Fibroblast of skin of right quadriceps (primary cell): ENCODE measurements at places on chromosomes 7 and 10.

DNA sequence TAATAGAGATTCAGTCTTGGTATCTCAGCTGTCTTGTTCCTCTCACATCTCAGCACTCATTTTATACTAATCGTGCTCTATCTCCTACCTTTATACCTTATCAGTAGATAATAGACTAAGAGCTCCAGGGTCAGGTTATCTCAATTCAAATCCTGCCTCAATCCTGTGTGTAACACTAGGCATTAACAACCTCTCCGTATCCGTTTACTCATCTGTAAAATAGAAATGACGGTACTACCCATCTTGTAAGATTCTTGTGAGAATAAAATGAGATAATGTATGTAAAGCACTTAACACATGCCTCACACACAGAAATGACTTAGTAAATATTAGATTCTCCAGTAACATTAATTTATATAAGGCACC is 622 bp upstream of the P4HA1 start:
- no peak for DNase-seq

DNA sequence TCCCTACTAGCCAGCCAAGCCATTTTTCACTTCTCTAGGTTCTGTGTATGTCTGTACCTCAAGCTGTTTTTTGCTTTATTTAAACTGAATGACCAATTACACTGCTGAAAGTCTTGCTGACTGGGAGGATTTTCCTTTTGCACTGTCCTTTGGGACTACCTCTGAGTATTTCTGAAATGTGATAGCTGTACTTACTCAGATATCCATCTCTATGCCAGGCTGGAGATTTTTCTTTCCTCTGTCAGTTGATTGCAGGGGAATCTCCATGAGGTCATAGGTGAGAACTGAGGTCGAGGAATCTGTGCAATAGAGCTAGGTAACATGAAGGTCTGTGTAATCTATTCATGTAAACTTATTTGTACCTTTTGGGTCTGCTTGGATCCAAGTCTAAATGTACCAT is 38.9 kb upstream of the ANKRD1 start:
- no peak for DNase-seq

DNA sequence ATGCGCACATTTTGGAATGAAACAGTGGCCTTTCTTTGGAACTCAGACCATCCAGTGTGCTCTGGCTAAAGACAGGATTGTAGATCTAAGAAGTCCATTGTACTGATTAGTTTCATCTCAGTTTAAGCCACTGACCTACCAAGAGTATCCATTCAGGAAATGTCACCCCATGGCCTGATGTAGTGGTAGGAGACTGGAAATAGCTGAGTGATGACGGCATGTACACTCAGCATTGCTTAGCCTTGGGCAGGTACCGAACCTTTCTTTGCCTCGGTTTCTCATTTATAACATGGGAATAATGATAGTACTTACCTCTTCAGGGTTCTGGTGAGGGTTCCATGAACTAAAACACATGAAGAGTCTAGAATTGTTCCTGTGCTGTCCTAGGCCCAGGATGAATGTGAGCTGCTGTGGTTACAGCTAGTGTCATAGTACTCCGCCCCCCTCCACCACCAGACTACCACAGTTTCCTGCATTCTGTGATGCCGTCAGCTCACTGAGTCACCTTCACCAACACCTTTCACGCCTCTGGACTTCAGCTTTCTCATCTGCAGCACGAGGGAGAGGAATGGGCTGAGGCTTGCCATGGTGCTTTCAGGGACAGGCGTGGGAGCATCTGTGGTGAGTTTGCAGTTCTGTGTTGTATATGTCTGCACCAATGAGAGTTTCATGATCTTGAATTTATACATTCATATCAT is 484.0 kb upstream of the GALNT17 start:
- peak; percentile 76 for DNase-seq

GRCh38 chr7:44112231-44112996 is 8.3 kb downstream of the AEBP1 start:
- no peak for DNase-seq

GRCh38 chr10:74921744-74922143 is 95.3 kb downstream of the KAT6B start:
- peak; percentile 37 for DNase-seq

- DNase-seq = no peak
Observed at GRCh38 chr7:2374830-2375728, 20.5 kb downstream of the EIF3B start.

DNA sequence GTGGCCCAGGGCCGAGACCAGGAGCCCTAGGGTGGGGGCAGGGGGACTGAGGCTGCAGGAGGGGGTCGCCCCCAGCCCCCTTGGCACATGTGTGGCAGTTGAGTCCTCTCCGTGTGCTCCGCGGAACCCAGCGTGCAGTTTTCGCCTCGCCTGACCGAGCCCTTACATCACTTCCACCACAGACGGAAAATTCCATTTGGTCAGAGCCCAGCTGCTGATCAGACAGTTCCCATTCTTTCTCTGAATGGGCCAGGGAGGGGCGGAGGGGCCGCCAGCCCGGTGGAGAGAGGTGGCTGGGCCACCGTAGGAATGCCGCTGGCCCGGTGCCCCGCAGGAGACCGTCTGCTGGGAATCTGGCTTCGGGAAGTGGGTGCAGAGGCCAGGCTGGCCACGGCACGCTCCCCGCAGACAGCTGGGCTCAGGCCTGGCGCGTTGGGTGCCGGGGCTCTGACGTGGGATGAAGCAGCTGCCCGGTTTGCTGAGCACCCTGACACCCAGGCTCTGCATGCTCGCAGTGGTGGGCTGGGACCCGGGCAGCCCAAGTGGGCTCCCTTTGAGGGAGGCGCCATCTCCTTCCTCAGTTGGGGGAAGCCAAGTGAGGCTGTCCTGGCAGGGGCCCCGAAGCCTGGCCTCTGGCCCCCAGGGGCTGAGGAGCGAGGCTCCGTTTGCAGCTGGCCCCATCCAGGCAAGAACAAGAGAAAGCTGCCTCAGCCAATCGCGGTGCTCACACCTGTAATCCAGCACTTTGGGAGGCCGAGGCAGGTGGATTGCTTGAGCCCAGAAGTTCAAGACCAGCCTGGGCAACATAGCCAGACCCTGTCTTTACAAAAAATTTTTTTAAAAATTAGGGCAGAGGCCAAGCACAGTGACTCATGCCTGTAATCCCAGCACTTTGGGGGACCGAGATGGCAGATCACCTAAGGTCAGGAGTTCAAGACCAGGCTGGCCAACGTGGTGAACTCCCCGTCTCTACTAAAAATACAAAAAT is 9.9 kb downstream of the TTYH3 start:
- DNase-seq = peak; percentile 91

DNA sequence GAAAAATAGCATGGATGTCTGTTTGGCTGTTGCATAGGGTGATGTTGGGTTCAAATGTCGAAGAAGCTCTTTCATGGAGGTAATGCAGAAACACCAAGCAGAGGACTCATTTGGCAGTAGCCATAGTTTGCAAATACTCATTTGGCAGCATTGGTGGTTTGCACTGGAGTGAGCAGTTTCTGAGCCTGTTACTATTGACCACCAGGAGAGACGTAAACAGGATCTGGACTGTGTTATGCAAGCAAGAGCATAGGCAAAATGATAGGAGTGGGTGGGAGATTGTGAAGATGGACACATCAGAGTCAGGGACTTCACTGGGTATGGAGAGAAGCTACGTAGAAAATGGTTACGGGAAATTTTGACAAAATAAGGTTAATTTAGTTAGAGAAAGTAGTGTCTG is 22.9 kb upstream of the A1CF start:
- DNase-seq = no peak

- DNase-seq = no peak
Observed at GRCh38 chr7:150996376-150997074, 5.7 kb downstream of the NOS3 start.

- DNase-seq = peak; percentile 98
Observed at GRCh38 chr10:67602268-67602950, 93.6 kb downstream of the CTNNA3 start.

DNA sequence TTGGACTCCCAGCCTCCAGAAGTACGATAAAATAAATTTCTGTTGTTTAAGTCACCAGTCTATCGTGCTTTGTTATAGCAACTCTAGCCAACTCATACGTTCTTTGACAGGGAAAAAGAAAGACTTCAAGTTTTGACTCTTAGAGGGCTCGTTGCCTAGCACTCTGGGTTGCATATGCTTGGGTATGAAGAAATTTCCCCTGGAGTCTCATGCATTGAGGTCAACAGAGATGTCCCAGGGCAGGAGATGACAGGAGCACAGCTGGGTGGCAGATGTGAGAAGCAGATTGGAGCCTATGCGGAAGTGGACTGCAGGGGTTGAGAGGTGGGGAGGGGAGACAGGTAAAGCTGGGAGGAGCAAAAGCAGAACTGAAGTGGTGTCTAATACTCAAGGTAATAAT is 63.3 kb upstream of the JAZF1 start:
- DNase-seq = no peak

DNA sequence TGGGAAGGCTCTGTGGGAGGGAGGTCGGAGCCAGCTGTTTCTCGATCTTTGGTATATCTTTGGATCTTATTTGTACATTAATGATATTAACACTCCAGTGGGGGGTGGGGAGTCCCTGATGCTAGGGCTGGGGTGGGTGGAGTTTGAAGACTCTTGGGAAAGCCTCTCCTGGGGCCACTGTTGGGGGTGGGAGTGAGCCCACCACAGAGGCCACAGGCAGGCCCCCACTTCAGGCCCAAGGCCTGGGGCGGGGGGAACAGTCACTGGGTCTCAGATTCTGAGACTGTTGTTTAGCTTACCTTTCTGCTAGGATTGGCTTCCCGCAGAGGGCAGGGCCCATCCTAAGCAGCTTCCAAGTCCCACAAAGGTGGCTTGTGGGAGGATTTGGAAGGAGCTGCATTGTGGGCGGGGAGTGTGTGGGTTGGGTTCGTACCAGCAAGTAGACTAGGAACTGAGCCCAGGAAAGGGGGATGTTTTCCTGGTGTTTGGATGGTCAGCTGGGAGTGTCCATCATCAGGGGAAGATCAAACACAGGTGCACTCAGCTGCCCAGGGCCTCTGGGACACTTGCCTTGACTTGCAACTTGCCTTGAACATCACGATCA is 11.9 kb downstream of the YKT6 start:
- DNase-seq = no peak

- DNase-seq = no peak
Observed at GRCh38 chr7:2196381-2197378, 36.1 kb downstream of the MAD1L1 start.

DNA sequence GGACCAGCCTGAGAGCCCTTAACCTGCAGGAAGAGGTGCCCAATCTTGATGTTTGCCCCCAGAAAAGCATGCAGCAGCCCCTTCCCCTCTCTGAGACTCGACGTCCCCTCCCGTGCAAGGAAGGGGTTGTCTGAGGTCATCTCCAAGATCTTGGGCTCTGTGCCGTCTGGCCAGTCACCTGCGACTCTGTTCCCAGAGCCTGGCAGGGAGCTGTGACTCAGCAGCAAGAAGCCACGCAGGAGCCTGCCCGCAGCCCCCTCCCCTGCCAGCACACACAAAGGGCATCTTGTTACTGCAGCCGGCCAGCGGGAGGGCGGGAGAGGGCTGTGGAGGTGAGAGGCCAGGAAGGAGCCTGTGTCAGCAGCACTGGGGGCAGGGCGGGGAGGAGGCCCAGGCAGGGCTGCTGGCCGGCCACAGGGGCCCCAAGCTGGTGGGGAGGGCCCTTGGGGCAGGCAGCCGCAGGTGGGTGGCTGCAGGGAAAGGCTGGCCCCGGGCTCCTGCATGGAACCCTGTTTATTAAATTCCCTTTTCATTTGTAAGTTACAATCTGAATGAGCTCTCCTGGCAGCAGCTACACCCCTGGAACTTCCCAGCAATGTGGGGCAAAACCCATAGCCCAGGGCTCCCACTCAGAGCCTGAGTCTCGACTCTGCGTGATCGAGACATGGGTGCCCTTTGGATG is 103.7 kb upstream of the ZMIZ1 start:
- peak; percentile 24 for DNase-seq

DNA sequence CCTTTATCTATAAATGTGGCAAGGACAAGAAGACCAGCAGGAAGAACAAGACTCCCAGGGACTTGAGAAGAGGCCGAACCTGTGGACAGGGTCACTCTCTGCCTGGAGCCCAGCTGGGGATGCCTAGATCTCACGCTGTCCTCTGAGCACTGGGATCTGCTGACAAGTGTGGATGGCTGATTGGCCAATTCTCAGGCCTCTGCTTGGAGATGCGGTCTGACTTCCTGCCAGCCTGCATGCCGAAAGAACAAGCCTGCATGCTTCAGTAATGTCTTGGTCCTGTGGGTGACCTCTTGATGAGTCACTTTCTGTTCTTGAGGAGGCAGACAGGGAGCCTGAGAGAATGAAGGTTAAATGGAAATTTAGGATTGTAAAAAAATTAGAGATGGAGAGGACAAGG is 84.7 kb downstream of the TMEM178B start:
- peak; percentile 70 for DNase-seq

- DNase-seq = no peak
Observed at GRCh38 chr10:543862-544822, 145.3 kb downstream of the DIP2C start.

DNA sequence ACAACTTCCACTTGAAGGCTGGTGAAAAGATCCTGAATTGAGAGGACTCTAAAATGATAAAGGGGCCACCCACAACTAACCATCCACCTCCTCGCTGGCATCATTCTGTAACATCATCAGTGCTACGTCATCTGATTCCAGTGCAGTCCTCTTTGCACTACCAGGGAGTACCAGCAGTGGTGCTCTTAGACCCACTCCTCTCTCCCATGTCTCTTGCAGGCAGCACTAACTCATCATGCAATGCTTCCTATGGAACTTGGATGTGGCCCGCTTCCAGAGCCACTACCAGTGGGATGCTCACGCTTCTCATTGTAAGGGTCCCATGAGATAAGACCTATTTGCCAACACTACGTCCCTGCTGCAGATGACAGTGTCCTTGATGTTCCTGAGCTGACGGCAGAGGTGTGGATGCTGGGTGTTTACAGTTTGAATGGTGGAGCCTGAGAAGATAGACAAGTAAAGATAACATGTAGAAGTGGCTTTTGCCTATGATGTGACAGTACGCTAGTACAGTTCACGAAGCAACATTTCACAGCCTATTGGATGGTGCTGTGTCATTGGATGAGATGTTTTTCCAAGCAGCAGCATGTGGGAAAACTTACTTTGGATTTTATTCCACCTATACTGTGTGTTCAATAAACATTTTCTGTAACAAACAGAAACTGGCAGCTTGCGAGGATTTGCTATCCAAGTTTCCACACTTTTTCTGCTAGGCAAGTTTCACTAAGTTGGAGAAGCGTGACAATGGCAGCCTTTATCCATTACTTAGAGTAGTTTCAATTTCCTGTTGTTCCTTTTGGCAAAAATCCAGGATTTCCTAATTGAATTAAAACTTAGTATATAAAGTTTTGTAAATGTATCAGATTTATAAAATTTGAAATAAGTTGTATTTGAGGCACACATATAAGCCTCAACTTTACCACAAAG is 35.8 kb upstream of the COBL start:
- DNase-seq = no peak

DNA sequence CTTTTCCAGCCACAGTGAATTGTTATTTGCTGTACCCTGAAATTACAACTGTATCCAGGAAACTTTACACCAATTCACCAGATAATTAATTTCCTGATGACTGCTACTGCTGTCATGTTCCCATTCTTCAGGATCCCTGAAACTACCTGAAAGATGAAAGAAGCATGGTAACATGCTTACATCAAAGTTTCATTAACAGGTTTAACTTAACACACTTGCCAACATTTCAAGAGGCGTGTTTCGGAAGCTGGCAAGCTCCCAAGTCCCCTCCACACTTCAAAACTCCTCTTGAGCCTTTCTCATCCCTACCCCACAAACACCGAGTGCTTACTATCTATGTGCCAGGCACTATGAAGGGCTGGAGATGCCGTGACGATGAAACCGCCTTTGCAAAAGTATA is 88.6 kb downstream of the MPP7 start:
- DNase-seq = no peak
